ENCODE measurements at places on chromosomes 16 and 17.

DNA sequence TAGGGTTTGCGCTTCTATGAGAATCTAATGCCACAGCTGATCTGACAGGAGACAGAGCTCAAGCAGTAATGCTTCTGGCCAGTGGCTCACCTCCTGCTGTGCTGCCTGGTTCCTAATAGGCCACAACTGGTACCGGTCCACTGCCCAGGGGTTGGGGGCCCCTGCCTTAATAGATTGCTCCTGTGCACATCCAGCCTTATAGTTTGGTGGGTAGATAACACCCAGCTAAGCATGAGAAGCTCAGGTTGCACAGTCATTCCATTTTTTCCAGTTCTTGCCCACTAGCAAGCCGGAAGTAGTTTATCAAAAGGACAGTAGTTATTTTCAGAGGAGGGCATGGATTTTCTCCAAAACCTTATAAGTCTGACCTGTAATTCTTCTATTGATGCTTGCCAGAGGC, 7.6 kb downstream of the KRTAP1-5 start:
- no peak for DNase-seq

GRCh38 chr17:39995438-39995837, 14.8 kb downstream of the PSMD3 start:
- no peak for DNase-seq

DNA sequence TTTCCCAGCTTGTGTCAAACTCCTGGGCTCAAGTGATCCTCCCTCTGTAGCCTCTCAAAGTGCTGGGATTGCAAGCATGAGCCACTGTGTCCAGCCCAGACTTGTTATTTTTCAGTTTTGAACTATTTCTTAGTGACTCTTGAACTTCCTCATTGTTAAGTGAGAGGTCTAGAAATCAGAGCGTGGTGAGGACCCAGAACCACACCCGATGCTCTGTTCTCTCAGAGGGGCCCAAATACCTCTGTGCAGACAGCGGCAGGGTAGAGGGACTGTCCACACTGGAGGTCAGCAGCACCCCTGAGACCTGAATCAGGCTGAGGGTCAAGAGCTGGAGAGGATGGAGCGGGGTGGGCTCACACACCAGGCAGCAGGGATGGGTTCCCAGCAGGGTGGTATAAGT, 47.7 kb upstream of the MEAK7 start:
- DNase-seq, result no peak

- DNase-seq, result no peak
These were observed 403.8 kb downstream of the SEC14L1 start for GRCh38 chr17:77544347-77545110.

DNA sequence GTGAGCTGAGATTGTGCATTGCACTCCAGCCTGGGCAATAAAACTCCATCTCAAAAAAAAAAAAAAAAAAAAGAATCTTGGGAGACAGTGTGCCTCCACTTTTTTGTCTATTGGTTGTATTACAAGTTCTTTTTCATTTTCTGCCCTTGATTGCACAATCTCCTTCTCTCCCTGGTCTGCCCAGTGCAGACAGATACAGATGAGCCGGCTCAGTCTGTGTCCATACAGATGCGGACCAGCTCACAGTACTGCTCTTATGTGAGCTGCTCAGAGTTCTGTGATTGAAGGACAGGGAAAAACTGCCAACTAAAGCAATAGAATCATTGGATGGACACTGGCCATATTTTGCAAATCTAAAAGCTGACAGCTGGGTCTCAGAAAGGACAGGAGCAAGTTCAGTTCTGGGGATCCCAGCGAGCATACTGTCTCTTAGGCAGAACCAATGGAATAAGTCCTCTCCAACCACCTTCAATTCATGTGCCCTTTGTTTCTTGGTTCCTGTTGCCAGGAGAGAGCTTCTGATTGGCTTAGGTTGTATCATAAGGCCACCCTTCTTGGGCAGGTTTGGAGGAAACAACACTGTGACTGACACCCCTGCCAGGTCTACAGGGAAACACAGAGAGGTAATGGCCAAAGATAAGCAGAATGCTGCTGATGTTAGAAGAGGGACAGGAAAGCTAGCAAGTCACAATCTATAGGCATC, 495.6 kb upstream of the HSBP1 start:
- no peak for DNase-seq

DNA sequence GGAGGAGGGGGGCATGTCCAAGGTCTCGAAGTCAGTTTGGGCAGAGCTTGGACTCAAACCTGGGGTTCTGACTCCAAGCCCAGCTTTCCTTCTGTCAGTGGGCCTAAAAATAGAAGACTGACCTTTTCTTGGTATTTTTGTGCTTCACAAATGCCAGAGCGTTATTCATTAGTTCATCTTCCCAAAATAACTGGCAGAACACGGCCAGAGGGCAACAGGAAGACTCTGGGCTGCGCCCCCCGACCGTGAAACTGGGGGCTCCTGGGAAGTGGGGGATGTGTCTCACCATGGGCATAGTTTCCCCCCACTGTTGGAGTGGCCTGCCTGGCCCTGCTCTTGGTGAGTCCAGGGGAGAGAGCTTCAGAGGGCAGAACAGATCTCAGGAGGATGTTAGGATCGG, 94.0 kb downstream of the SOCS1 start:
- DNase-seq, result no peak

DNA sequence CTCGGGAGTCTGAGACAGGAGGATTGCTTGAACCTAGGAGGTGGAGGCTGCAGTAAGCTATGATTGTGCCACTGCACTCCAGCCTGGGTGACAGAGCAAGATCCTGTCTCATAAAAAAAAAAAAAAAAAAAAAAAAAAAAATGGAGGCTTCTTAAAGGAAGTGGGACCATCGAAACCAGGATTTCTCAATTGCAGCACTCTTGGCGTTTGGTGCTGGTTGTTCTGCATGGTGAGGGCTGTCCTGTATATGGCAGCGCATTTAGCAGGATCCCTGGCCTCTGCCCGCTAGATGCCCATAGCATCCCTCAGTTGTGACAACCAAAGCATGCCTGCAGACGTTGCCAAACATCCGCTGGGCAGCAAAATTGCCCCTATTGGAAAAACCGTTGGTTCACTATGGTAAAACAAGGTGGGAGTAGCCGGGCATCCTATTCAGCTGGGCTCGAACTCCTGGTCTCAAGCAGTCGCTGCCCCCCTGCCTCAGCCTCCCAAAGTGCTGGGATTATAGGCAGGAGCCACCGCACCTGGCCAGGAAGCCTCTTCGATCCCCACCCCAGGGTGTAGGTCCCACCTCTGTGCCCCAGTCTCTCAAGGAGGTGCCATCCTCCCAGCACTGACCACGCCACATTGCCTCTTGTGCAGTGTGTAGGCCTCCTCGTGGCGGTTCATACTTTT, 6.5 kb upstream of the NPIPB7 start:
- no peak for DNase-seq

All from activated CD4-positive, alpha-beta T cell treated with anti-CD3 and anti-CD28 coated beads for 48 hours (primary cell).